ENCODE measurements at places on chromosomes 11 and 22.

DNA sequence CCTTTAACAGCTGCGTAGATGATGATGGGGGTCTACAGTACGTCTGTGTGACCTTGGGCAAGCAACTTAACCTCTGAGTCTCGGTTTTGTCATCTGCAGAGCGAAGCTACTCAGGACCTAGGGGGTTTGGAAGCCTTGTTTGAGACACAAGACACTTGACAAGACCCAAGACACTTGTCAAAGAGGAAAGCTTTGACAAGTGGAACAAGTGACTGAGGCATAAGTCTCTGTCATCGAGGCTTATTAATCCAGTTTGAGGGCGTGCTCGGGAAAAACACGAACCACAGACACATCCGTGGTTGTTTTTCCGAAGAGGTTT lies 732 bp upstream of the PC start:
- DNase-seq: no peak

DNA sequence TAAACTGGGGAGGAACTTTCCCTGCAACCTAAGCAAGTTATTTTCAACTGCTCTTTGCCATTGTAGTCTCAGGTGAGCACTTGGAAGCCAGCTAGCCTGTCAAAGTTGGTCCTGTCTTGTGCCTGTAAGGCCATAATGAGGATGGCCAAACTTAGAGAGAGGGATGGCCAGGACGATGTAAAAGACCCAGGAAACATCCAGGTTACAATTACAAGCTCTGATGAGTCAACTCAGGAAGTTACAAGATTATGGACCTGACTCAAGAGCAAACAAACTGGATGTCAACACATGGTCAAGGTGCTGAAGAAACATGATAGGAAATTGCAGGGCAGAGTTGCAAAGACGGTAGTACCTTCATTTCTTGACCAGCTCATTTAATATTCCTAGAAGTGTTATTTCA lies 1.6 kb downstream of the GTPBP1 start:
- DNase-seq: no peak

GRCh38 chr11:133889893-133890292 lies 44.6 kb upstream of the SPATA19 start:
- no peak for DNase-seq

GRCh38 chr11:2752204-2752770 lies 52.5 kb upstream of the KCNQ1OT1 start:
- DNase-seq: no peak

DNA sequence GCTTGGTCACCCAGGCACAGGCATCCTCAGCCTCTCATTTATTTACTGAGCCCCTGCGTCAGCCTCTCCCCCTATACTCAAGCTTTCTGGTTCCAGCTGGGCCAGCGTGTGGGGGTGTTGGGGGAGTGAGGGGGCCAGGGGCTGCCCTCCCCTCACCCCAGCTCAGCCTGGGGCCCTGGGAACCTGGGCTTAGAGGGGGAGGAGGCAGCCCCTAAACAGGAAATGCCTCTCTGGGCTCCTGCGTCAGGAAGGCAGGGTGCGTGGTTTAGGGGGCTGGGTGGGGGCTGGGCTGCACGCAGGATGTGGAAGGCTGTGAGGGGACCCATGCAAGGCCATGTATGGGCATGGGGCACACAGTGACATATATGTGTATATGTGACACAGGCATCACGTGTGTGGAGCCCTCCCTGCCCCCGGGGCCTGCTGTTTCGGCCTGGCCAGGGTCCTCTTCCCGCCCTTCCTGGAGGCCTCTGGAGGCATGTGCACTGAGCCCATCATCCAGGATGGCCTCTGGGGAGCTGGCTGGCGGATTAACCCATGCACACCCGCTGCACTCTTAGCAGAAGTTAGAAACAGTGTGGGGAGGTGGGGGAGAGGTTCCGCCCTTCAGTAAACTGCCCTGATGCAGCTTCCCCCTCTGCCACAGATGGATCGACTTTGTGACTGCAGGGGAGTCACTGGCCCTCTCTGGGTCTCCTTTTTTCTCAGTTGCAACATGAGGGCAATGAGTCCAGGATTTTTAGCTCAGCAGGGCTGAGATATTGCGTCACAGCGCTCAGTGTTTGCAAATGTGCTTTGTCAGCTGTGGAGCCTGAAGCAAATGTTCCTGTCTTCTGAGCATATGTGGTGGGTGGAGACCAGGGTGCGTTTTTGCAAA lies 1.1 kb upstream of the CD248 start:
- DNase-seq: no peak

- DNase-seq: no peak
Measured at GRCh38 chr11:9455722-9456121, 5.1 kb upstream of the ZNF143 start.

GRCh38 chr11:1919391-1920127 lies at the start of gene TNNT3:
Gene TNNT3, plus strand, starts transcription at chr11:1919703. Its CDS starts 3,172 bp downstream, at chr11:1922875.
- DNase-seq: no peak

DNA sequence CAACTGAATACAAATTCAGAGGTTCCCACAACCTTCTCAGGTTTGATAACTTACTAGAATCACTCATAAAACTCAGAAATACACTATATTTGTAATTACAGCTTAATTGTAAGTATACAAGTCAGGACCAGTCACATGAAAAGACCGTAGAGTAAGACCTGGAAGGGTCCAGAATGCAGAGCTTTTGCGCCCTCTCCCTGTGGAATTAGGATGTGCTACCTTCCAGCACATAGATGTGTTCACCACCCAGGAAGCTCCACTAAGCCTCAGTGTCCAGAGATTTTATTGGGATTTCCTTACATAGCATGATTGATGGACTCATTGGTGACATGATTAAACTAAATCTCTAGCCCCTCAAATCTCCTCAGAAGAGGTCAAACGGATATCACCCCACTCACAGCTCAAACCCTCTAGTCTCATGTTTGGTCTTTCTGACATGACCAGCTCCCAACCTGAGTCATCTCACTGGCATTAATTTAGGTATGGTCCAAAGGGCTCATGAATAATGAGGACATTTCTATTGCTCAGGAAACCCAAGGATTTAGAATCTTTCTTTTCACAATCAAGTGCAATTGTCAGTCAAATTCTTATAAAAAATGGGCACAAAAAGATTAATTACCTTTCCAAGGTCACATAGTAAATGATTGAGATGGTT lies 77.2 kb upstream of the UBASH3B start:
- no peak for DNase-seq

DNA sequence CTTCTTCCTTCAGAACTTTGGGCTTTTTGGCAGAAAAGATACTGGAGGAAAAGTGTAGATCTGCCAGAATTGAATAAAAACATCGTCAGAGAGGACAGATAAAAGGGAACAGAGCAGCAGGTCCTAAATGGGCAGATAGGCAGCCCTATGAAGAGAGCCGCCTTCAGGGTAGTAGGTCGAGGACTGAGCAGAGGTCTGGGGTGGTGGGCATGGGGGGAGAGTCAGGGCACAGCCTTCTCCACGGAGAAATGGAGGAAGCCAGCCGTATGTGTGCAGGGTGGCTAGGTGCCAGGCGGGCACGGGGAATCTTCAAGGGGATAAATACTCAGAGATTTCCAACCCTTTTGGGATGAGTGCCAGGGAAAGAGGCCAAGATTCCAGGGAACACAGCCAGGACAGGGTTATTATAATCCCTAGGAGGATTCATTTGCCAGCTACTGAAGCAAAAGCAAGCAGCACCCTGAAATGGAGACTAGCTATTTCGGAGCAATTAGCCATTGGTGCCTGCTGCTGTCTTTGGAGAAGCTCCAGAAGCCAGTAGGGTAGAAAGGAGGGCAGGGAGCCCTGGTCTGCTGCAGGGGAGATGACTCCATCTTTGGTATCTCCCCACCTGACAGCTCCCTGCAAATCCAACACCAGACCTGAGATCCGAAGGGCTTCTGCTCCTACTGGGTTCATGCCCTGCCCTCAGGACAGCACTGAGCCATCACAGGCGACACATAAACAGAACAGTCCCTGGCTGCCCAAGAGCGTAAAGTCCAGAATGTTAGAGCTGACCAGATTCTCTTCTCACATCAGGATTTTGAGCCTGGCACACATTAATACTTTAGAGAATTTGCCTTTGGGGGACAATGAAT lies 174.5 kb upstream of the NTM start:
- DNase-seq: no peak

DNA sequence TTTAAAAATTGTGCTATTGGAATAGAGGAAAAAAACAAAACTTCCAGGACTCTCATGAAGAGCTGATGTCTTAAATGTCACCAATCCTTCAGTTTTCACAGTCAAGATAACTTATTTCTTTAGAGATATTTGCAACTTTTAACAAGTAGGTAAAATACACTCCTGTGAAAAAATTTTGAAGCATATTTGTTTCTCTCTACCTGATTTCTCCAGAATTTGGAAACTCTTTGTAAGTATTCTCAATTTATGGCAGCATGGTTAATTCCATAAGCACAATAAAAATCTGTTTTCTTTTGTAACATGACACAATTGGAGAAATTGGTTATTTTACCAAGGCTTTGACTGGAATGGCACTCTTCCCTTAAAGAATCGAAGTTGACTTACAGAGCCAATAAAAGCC lies 4.1 kb downstream of the CASP4 start:
- no peak for DNase-seq

DNA sequence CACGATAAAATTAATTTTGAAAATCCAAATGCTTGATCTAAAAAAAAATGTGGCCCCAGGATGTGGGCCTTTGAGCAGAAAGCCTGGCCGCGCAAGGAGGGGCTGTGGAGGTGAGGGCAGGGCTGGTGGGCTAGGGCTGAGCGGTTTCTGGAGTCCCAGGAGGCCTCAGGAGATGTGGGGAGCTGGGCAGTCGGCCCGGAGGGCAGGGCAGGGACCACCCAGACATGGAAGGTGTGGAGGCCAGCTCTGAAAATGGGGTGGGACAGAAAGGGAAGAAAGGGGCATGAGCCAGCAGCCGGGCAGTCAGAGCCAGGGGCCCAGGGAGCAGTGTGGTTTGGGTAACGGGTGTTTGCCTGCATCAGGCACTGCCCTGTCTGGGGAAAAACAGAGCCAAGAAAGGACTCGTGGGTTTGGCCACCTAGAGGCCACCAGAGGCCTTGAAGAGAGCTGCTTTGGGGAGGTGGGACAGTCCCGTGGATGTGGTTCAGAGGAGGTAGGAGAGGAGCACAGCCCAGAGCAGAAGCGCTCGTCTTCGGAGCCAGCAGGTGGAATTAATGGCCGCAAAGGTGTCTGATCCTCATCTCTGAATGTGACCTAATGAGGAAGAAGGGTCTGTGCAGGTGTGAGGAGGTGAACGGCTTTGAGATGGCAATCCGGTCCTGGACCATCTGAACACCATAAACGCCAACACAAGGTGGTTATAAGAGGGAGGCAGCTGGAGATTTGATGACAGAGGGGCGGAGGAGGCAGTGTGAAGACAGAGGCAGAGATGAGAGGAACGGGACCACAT lies 50.2 kb downstream of the IGF2 start:
- DNase-seq: no peak

DNA sequence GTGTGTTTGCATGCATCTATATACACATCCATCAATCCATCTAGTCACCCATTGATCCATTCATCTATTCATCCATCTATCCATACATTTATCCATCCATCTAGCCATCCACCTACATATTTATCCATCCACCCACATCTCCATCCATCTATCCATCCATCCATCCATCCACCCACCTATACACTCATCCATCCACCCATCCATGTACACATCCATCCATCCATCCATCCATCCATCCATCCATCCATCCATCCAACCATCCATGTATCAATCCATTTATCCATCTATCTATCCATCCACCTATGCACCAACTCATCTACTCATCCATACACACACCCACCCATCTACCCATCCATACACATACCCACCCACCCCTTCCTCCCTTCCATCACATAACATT lies 18.8 kb upstream of the MYEOV start:
- no peak for DNase-seq

DNA sequence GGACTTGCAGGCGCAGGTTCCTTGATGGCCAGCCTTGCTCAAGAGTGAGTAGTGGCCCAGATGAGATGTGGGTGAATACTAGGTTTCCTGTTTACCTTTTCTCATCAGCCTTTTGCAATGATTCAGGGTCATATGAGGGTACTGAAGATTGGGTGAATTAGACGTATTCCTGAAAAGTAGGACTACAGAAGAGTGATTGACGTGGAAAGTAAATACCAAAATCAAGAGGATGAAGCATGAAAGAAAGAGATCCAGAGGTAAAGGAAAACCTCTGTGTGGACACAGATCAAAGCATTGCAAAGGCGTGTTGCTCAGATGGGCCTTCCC lies 59.9 kb downstream of the CYB5R2 start:
- DNase-seq: no peak

- DNase-seq: no peak
Measured at GRCh38 chr11:81819462-81819861, 914.2 kb downstream of the FAM181B start.

GRCh38 chr22:17566776-17567175 lies 3.5 kb downstream of the SLC25A18 start:
- no peak for DNase-seq

- DNase-seq: no peak
Measured at GRCh38 chr11:20937826-20938225, 268.4 kb downstream of the NELL1 start.

- no peak for DNase-seq
Measured at GRCh38 chr11:69958308-69958707, 119.8 kb upstream of the ANO1 start.

GRCh38 chr22:25496396-25497064 lies 67.9 kb upstream of the GRK3 start:
- DNase-seq: no peak

GRCh38 chr22:48224332-48224731 lies 1461.9 kb downstream of the TBC1D22A start:
- no peak for DNase-seq

DNA sequence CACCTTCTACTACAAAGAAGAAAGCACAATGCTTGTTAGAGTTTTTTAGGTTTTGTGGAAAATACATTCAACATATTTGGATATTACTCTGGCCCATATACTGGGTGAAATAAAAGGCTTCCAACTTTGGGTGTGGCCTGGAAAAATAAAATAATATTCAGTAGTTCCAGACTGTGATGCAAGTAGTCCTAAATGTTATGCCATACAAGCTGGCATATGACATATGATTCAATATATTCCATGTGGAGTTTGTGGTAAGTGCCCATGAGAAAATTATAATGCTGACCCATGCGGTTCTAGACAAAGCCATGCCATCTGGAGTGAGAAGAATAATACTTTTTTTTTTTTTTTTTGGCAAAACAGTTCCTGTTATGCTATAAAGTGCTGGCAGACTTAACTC lies 683.3 kb downstream of the LUZP2 start:
- no peak for DNase-seq

GRCh38 chr11:126816645-126817044 lies 183.9 kb downstream of the KIRREL3 start:
- no peak for DNase-seq

- no peak for DNase-seq
Measured at GRCh38 chr11:68661014-68661413, 23.3 kb upstream of the GAL start.

DNA sequence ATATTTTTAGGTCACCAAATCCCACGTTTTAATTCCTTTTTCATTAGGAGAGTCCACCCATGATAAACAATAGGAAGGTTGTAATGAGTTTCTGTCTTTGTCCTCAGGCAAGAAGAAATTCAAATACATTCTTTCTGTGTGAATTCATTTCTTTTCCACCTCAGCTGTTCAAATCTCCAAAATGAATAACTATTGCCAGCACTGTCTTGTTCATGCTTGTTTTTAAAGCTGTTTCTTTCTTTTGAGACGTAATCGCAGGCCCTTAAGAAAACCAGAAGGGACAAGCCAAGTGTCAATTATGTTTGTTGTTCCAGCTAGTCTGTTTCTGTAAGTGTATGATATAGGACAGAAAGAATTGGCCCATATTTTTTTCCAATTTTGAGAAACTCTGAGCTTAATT lies 20.2 kb downstream of the MMP27 start:
- no peak for DNase-seq

Data from stimulated activated CD4-positive, alpha-beta T cell treated with anti-CD3 and anti-CD28 coated beads, Interleukin-12 subunit alpha, Interleukin-12 subunit beta, amount 100 ng/mL, for 24 hours (primary cell).